CD4-positive, alpha-beta memory T cell (primary cell): ENCODE measurements at places on chromosomes 6 and 20. TPM values are rescaled to one million over a fixed set of nuclear protein-coding genes. Genes with fewer than 3 reads are reported as not detected.

The SAPCD1 gene
- total RNA-seq, result 3.7 TPM

The SIRPD gene
- total RNA-seq, result 0.17 TPM

The ENPP3 gene
- total RNA-seq, result 0.33 TPM

The RAMACL gene
- total RNA-seq, result 0.30 TPM

DNA sequence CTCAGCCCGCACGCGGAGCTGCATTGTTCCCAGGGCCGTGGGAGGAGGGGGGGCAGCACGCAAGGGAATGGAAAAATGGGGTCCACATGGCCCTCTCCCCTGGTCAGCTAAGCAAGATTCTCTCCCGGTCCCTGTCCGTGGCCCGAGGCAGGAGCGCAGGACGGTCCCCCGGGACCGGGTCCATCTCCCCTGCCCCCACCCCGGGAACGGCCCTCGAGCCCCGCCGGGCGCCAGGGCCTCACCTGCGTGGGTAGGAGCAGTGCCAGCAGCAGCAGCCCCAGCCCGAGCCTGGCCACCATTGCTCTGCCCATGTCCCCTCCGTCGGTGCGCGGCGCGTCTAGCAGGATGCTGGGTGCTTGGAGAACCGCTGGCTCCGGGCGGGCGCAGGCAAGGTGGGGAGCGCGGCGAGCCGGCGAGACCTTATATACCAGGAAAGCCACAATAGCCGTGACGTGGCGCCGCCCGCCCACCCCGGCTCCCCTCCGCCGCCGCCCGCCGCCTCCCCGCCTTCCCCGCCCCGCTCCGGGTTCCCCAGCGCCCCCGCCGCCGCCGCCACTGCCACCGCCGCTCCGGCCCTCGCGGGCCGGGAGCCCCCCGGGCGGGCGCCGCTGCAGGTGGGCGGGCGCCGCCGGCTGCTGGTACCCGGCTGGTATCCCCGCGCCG lies at the start of gene CD24:
Gene CD24, minus strand, starts transcription at position 394 of the 663 bp plus-strand sequence. Its CDS starts 83 bp downstream, at position 311.
- H3K4me1 ChIP-seq, result peaks cover 23% of the 10 kb centered on the region
- H3K4me3 ChIP-seq, result peak within 1 kb of the TSS; percentile 24
- H3K27ac ChIP-seq, result no peak within 1 kb of the TSS
- H3K36me3 ChIP-seq, result no peaks in the 10 kb centered on the region
- DNase-seq, result no peak
- peaks cover 3% of the 10 kb centered on the region for H3K27me3 ChIP-seq

DNA sequence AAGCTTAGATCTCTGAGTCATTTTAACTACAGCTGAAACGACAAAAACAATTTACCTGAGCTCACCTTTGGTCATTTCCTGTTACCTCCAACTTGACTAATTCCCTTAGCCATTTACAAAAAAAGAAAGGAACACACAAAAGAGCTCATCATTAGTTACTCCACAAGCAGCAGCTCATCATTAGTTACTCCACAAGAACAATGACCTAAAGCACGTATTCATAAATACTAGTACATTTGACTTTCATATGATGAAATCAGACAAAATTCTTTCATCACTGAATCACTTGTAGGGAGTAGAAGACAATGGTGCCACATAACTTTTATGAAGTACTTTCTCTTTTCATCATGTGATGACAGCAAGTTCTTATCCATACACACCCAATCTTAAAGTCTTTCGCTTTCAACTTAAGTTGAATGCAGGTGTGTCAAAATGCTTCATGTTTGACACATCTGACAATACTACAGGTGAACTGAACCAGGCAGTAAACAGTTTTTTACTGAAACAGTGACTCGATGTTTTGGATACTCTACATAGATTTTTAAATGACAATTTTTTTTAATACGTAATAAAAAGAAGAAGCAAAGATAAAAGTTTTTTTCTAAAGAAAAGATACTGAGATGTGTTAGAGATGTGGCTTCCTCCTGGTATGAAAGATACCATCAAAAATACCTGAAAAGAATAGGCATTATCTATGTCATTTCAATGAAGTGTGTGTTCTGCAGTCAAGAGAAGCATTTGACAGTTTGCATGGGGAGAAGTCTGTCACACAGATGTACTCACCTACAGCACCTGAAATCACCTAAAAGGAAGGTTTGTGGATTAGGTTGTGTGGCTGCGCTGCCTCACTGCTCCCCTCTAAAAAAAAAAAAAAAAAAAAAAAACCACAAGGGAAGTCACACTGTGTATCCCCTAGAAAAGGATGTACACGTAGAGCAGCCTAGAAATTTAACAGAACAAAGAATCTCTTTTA lies 109.1 kb downstream of the PRDM1 start:
- DNase-seq, result peak; percentile 56
- H3K4me3 ChIP-seq, result no peak overlapping the region
- H3K27me3 ChIP-seq, result no peaks in the 10 kb centered on the region
- H3K36me3 ChIP-seq, result peaks cover 4% of the 10 kb centered on the region
- peaks cover 47% of the 10 kb centered on the region for H3K4me1 ChIP-seq

DNA sequence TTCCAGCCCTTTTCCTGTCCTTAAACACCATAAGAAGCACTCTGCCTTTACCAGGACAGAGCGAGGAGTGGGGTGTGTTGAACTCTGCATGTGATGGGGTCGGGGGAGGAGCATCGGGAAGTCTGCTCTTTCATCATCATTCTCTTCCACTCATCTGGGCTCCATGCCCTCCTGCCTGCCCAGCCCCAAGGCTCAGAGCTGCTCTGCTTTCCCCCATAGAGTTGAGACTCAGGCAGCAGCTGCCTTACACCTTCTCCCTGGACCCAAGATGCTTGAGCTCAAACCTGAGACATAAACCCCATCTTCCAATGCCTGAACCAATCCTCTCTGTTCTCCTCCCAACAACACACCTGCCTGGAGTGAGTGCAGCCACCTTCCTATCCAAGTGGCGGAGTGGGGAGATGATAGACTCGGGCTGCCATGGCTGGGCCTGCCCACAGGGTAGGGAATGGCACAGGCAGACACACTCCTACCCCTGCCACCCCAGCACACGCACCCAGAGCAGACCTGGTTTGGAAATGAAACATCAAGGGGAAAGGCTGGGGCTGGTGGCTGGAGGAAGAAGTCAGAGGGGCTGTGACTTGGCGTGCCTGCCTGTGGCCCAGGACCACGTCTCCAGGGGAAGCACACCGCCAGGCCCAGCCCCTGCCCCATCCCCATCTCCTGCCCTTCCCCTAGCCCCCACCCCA lies 28.4 kb downstream of the TFEB start:
- H3K4me3 ChIP-seq, result no peak overlapping the region
- H3K27me3 ChIP-seq, result no peaks in the 10 kb centered on the region
- peaks cover 35% of the 10 kb centered on the region for H3K4me1 ChIP-seq
- DNase-seq, result no peak
- peak overlapping the region; percentile 29 for H3K27ac ChIP-seq
